ENCODE measurements at places on chromosomes 2 and 18.

GRCh38 chr2:1632002-1632348 is 112.3 kb downstream of the PXDN start:
- DNase-seq, result no peak

DNA sequence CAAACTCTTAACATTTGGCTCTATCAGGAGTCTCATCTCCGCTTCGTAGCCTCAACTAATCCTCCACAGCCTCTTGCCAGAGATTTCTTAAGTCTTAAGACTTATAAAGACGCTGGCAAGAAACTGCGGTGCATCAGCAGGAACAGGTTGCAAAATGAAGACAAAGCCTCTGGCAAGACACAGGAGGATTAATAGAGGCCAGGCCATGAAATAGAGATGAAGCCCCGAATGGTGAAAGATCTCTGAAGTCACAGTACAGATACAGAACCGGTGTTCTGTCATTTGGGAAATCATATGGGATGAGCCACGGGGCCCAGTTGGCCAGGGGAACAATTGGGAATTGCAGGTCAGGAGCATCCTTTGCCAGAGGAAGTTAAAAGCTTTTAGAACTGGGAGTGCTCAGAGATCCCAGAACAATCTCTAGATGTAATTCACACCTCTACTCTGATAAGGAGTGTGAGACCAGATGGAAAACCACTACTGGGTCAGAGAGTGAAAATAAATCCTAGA is 190.9 kb upstream of the FOSL2 start:
- DNase-seq, result no peak

DNA sequence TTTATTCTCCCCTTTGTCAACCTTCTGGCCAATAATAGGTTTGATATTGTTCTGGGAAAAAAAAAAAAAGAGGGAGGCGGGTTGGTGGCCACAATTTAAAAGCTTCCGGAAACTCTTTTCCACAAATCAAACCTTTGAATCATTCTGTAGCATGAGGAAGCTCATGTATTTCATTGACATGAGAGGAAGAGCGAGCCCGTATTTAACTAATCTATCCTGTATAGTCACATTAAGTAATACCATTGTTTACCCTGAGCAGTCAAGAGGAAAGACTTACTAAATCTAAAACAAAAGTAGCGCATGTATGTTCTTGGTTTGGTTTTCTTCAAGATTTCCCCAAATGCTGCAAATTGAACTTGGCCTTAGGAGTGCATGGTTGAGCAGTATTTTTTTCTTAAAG is 120.1 kb downstream of the NCKAP5 start:
- no peak for DNase-seq

DNA sequence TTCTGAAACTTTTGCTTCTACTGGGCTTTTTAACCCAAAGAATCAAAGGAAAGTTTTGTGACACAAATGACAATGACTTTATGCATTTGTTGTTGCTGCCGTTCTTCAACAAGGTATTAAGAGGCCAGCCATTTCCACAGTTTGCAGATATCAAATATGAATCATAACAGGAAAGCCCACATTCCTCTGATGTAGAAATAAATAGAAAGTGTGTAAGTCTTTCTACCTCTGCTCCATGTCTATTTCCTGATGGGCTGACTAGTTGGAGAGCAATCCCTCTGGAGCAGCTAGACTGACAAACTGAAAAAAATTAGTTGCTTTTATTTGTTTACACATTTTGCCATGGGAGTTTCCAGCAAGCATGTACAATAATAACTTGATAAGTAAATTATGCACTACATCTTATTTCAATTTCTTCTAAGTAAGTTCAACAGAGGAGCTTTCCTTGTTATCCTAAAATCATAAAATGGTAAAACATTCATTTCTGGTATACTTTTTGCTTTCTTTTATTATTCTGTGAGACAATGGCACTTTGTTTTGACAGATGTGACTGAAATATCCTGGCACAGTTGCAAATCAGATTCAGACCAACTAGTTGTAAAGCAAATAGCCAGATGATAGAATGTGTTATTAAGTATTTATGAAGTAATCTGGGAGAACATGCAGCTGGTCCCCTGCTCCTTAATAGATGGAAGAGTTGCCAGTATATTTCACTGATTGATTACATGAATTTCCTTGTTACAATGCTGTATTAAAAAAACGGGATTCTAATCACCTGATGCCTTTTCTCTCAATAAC is 266.7 kb downstream of the METTL4 start:
- DNase-seq, result peak; percentile 52

DNA sequence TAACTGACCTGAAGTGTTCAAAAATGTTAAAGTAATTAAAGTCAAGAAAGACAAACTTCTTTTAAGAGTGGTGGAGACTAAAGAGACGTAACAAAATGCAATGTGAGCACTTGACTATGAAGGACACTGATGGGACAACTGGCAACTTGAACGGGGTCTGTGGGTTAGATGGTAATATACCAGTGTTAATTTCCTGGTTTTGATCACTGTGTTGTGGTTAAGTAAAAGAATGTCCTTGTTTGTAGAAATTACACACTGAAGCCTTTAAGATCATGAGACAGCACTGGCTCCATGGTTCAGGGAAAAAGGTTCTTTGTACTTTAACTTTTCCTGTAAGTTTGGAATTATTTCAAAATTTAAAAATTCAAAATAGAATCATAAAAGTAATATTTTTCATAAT is 58.2 kb downstream of the REL start:
- no peak for DNase-seq

DNA sequence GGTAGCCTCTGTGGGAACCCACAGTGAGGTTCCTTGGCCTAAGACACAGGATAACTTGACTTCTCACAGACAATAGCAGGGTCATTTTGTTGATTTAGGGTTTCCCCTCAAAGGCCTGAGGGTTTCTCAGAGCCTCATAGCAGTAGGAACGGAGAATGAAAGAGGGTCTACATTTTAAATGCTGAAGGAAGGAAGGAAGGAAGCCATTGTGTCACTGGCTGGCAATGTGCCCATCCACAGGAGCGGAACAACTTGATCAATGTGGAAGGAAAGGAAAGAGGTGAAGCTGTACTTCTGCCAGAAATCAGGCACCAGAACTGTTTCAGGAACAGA is 5.1 kb downstream of the IL1B start:
- no peak for DNase-seq

GRCh38 chr2:105446501-105446900 is 47.6 kb upstream of the FHL2 start:
- no peak for DNase-seq

DNA sequence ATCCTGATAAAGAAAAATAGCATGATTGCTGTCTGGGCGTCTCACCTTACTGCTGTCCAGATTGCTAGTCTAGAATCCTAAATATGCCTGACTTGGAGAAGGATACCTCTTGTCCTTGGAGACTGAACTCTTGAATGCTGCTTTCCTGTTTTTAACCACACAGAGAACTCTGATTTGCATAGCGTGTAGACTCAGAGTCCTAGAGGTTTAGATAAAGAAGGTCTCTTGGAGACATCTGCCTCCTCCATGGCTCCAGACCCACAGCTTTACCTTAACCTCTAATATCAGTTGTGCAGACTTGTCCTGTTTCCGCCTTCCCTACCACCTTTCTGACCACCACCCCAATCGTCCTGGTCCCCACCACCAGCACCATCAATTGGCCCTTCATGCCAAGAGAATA is 292.6 kb upstream of the CYRIA start:
- DNase-seq, result no peak

DNA sequence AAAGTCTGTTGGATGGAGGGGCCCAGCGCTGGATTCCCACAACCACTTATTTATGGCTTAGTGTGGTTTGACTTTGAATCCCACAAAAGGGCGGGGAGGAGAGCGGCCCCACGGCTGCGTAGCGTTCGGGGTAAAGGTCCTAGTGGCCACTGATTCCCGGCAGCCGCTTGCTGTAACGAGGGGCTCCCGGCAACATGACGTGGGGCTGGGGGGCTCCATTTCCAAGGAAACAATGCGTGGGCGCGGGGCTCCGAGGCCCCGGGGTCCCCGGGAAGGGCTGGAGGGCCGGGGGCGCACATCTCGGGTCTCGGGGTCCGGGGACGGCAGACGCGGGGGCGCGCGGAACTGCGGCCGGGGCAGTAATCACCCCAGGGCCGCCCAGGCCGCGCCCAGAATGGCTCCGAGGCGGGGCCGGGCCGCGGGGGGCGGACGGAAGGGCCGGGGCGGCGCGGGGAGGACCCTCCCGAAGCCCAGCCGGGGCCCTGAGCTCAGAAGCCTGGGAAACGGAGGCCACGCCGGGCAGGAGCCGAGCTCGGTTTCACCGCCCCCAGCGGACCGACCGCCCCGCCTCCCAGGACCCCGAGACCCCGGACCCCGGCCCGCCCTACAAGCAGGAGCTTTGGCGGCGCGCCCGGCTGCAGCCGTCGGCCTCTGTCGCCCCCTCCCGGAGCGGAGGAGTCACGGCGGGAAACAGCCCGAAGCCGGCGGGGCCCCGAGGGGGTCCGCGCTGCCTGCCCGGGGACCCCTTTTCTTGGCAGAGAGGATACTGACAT is 11.9 kb upstream of the MLPH start:
- peak; percentile 78 for DNase-seq

- no peak for DNase-seq
Measured at GRCh38 chr2:218128781-218129457, 3.1 kb downstream of the CXCR2 start.

- DNase-seq, result peak; percentile 25
Measured at GRCh38 chr2:190723397-190724090, 74.7 kb downstream of the NAB1 start.

DNA sequence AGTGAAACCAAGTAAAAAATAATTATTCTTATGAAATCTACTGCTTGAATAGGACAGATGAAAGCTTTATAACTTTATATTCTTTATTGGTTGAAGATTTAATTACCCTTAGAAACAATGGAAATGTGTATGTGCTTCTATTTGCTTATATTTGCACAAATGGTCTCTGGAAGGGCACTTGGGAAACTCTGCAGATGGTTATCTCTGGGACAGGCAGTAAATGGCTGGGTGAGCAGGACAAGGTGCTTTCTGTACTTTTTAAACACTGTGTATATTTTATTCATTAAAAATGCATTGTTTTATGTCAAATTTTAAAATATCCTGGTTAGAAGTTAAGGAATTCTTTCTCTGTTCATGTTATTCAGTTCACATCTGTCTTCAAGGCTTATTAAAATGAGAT is 131.1 kb downstream of the LRRTM4 start:
- DNase-seq, result no peak

GRCh38 chr2:11950896-11951295 is 204.5 kb downstream of the LPIN1 start:
- DNase-seq, result no peak

DNA sequence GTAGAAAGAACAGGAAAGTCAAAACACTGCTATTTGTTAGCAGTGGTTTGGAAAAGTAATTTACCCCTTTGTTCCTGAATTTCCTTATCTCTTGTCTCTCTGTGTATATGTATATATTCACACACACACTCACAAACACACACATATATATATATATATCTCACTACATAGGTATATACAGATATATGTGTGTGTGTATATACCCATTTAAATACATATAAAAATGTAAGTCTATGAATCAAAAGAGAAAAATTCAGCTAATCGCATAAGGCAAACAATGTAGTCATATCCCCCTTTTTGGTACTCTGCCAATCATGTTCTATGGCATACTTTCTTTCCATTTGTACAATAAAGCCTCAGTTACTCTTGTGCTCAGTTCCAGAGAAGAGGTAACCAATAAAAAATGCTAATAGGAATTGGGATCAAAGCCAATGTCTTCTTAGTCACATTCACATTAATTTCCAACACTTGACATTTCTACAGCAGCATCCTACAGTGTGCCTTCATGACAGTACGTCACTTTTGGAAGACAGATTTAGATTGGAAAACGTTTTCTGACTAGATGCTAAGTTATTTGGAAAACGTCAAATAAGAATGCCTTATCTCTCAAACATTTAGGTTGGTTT is 94.6 kb downstream of the MC4R start:
- DNase-seq, result peak; percentile 86

DNA sequence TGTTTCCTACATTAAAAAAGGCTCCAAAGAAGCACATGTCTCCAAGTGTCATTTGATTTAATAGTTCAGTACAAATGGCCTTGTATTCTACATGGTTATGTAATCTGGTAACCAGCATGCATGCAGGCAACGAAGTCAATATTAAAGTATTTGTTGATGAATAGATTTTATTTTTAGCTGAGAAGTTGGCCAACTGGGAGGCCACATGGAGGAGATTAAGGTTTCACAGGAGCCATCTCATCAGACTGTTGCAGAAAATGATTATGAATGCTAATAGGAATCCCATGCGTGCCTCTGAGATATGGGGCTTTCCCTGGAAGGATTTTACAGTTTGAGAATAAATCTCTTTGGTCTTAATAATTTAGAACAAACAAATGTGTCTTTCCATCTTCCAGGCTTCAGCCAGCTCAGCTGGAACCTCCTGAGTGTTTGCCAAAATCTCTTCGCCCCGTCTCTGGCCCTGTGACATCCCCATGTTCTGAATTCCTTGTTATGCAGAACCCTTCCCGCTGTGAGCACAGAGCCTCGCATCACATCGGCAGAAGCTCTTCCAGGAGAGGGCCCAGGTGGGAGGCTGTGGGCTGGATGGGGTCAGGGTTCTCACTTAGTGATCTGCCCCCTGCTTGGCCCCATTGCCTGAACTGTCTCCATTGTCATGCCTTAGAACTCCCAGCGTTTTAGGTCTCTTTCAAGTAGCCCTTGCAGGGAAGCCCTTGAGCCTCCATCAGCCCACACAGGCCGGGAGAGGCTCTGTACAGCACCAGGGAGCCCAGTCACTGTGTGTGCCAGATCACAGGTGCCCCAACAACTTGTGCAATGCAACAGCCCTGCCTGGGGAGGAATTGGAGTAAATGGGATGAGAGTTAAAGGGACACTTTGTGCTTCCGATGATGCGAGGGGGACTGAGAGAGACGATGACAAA is 190.5 kb upstream of the TWIST2 start:
- DNase-seq, result peak; percentile 25

DNA sequence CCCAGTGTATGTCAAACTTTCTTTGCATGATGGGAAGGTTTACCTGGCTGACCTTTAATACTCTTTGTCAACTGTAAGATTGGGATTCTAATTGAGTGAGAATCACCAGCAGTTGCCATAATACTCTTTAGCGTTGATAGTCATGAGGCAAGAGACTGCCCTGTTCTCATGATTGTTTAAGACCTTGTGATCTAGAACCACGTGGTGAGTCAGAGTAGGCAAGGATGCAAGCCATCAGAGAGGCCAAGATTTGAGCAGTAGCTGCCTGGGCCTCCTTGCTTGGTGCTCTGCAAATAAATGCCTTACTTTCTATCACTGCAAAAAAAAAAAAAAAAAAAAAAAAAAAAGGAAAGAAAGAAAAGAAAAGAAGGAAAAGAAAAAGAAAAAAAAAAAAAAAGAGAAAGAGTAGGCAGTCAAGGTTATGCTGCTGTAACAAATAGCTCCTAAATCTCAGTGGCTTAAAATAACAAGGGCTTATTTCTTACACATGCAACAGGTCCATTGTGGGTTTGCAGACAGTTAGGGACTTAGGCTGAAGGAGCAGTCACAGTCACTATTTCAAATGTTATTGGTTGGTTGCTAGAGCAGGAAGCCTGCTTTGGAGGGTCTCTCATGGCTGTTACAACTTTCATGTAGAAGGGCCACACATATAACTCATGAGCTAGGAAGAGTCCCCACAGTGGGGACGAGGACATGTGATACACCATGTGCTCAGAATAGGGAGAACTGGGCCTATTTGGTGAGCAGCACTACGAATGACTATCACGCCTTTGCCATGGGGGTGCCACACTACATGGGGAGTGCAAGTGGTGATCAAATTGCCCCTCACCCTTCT is 21.7 kb downstream of the IL1R2 start:
- no peak for DNase-seq

Data from fibroblast of upper back skin (primary cell).